ENCODE measurements at places on chromosomes 7 and 10. TPM values are rescaled to one million over a fixed set of nuclear protein-coding genes. Genes with fewer than 3 reads are reported as not detected.

The ICA1 gene
- total RNA-seq, result under 0.01 TPM

The CYCS gene
- 26.7 TPM for total RNA-seq

The SERPINE1 gene
- 240 TPM for total RNA-seq

The TMEM225B gene
- total RNA-seq, result 1.1 TPM

The CTAGE4 gene
- total RNA-seq, result 0.28 TPM

The C10orf67 gene
- total RNA-seq, result 0.14 TPM

The RTKN2 gene
- 1.00 TPM for total RNA-seq

Data from smooth muscle cell of bladder (primary cell).